Fibroblast of skin of scalp (primary cell): ENCODE measurements at places on chromosomes 11 and 22.

DNA sequence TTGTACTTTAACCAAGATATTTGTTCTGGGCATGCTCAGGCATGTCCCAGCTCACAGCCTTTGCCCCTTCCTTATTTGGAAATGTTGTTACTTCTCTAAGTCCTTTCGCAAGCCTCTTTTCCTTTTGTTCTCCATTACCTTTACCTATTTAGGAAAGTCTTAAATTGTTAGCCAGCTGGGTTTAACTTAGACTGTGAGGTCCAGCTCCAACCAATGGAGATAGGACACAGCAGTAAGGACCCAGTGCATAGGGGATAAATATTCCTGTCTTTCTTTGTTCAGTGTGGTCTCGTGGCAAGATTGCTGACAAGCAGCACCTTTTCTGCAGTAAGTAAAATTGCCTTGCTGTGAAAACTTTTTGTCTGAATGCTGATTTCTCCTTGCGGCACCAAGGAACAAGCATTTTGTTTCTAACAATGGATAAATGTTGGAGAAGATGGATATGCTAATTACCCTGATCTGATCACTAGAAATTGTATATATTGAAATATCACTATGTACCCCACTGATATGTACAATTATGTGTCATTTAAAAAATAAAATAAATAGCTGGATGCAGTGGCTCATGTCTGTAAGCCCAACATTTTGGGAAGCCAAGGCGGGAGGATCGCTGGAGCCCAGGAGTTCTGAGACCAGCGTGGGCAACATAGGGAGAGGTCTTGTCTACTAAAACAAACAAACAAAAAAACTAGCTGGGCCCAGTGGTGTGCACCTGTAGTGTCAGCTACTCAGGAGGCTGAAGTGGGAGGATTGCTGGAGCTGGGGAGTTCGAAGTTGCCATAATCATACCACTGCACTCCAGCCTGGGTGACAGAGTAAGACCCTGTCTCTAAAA lies 31.9 kb upstream of the FTH1 start:
- no peak for DNase-seq

- no peak for DNase-seq
Measured at GRCh38 chr11:59770319-59770718, 15.1 kb downstream of the STX3 start.

DNA sequence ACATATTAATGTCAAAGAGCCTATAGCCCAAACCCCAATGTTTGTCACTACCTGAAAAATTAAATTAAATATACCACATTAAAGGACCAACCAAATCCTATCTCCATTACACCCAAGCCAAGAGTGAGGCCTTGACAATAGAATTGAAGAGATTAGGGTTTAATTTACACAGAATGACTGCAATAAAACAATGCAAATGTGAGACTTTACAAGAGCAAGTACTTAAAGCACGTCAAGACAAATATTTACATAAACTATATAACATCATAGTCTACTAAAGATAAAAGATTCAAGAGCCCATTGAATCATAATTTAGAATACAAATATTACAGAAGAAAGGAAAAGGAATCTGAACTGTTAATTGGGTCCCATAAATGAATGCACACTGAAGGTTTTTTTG lies 85.6 kb downstream of the CADM1 start:
- no peak for DNase-seq

DNA sequence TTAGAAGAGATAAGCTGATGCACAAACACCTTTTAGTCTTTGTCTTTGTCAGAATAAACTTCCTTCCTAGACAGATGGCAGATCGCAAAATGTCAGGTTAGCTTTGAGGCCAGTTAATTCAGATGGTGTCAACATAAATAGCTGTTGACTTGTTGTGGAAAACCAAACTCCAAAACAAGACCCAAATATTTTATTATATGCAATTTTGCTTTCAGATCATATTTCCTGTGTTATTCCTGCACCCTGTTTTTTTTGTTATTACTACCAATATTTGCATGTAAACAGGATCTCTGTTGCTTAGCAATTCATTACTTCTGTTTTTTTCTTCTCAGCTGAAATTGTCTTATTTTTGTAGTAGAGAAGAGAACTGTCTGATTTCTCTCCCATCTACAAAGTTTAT lies 316.0 kb downstream of the ETS1 start:
- no peak for DNase-seq

GRCh38 chr11:640021-640706 lies 3.1 kb downstream of the DRD4 start:
- no peak for DNase-seq
